Left renal cortex interstitium (tissue), 4 donors: ENCODE measurements at places on chromosomes 11 and 22.

- no peak for DNase-seq
These were observed 3.2 kb downstream of the TTLL12 start for GRCh38 chr22:43183496-43184277.

GRCh38 chr11:101059331-101059730 is 70.3 kb downstream of the PGR start:
- DNase-seq, result no peak

GRCh38 chr11:78019808-78020207 is 3.3 kb downstream of the KCTD14 start:
- DNase-seq, result no peak

- DNase-seq, result no peak
These were observed 4.0 kb downstream of the RCN1 start for GRCh38 chr11:32094923-32095322.

- no peak for DNase-seq
These were observed 8.4 kb downstream of the SELENOO start for GRCh38 chr22:50208939-50209892.

DNA sequence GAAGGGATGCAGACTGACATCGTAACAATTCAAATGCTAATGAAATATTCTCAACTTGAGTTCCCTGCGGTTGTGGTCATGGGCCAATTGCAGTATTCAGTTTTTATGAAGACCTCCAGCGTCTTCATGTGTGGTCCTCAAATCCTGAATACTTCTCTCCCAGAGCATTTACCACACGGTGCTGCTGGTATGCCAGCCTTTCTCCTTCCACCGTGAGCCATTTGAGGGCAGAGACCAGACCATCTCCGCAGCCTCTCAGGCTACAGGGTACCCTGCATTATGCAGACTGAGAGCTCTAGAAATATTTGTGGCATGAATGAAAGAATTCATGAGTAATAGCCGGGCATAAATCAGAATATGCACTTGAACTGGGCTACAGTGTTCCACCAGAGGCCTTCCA is 289.7 kb downstream of the ST3GAL4 start:
- DNase-seq, result no peak

- DNase-seq, result peak; percentile 27
These were observed 2093.5 kb downstream of the LRRC4C start for GRCh38 chr11:39365809-39366436.

DNA sequence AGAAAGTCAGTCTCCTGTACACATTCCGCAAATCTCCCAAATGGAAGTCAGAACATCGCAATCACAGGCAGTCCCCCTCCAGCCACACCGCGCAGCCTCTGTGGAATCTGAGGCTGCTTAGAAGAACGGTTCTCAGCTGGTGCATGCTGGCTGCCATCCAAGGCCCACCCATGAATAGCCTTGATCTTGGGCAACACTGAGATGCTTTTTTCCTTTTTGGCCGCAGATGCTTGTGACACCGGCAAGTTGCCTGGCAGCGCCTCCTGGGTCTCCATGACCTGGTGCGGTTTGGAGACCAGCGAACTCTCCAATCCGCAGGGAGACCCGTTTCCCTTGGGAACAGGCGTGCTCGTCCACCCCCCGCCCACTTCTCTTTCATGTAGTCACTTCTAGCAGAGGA is 26.3 kb upstream of the PHF21B start:
- no peak for DNase-seq

DNA sequence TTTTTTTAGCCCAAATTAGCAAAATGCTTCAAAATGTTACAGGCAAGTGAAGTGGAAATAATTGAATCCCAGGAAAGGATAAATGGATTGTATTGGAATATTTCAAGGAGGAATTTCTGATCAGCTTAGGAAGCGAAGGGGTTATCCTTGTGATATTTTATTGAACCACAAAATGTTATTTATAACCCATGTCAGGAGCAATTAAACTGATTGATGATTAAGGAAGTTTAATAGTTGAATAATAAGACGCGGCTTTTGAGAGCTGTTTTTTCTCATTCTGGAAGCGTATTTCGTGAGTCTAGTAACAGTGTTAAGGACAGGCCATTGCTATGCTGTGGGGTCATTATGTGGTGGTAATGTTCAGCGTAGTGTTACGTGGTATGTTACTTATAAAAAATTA is 192.3 kb downstream of the TBC1D22A start:
- no peak for DNase-seq

DNA sequence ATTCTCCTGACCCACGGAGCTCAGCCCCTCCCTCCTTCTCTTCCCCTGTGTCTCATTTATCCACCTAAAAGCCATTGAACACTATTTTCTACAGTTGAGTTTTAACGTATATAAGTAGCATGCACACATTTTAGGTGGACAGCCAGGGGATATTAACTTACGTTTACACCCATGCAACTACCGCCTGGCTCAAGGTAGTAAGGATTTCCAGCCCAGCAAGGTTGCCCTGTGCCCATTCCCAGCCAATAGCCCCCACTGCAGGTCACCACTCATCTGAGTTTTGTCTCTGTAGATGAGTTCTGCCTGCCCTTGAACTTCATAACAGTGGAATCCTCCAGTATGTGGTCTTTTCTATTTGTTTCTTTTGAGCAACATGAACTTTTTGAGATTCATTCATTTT is 65.4 kb downstream of the SMIM38 start:
- DNase-seq, result no peak

DNA sequence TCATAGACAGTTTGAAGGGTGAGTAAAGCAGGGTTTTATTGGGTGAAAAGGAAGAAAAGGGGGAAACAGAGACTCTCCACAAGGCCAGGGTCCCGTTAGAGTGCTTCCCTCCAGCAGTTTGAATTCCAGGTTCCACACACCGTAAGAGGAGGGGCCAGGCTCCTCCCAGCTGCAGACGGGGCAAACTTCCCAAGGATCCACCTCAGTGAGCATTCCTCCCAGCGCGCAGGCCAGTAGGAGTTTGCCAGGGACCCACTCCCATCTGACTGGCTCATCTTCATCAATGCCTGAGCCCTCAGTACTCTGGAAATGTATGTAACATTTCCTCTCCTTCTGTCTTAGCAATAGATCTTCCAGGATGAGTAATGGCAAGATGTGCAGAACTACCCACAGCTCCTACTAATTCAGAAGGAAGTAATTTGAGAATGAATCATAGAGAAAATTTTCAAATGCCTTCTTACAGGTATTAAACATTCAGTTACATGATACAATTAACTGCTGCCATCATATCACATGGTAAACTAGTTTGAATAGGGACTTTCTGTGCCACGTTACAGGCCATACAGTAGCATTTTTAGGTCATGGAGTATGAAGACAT is 34.0 kb upstream of the TRPC6 start:
- DNase-seq, result peak; percentile 8

GRCh38 chr22:43256976-43257545 is 70.1 kb upstream of the TTLL12 start:
- DNase-seq, result no peak

DNA sequence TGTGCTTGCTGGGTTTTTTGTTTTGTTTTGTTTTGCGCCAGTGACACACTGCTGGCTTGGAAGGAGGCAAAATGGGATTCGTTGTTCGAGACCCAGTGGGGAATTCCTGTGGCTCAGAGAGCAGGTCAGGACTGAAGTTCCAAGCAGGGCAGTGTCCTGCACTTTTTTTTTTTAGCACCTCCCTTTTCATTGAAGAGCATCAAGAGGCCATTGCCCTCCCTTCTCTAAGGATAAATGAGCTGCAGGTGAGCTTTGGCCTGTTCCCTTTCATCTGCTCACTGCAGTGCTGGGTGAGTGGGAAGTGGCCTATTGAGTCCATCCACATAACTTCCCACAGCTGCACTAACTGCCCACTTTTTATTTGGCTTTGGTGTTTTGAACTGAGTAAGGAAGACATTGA is 87.8 kb downstream of the ARHGAP42 start:
- no peak for DNase-seq

DNA sequence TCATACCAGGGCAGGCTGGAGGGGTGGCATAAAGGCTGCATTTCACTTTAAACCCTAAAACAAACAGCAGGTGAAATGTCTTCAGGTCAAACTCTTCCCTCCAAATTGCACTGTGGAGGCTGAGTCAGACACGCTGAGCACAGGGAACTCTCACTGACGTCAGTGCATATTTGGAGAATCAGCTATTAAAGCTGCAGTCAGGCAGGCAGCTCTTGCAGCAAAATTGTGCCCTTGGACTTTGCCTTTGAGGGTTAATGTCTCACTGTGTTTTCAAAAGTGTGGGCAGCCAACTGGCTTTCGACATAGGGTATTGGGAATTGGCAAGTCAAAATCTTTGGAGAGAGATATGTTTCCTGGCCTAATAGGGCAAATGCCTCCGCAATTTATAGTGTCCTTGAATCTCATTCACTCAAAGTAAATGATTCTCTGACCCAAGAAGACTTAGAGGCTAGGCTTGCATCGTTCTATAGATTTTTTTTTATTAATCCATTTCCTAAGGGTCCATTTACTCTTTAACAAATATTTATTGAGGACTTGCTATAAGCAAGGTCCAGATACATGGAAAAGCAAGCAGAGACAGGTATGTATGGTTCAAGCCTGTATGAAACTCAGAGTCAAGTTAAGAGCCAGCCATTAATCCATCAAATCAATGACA is 27.7 kb upstream of the SMCO4 start:
- DNase-seq, result no peak

DNA sequence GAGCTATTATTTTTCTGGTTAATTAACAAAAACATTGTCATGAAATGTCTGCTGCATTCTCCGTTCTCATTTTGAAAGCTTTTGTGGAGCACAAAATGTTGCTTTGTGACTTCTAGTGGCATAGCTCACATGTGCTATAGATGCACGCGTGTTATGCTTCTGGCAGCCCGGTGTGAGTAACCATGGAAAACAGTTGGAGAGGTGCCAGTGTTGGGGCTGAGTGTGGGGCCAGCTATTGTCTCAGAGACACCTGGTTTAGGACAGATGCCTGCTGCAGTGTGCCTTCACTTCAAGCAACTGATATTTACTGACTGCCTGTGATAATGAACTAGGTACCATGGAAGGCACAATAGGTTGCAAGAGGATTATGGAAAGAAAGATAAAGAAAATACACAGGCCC is 760.6 kb downstream of the NTM start:
- DNase-seq, result no peak

GRCh38 chr22:29484642-29485041 is 4.6 kb downstream of the NEFH start:
- no peak for DNase-seq

DNA sequence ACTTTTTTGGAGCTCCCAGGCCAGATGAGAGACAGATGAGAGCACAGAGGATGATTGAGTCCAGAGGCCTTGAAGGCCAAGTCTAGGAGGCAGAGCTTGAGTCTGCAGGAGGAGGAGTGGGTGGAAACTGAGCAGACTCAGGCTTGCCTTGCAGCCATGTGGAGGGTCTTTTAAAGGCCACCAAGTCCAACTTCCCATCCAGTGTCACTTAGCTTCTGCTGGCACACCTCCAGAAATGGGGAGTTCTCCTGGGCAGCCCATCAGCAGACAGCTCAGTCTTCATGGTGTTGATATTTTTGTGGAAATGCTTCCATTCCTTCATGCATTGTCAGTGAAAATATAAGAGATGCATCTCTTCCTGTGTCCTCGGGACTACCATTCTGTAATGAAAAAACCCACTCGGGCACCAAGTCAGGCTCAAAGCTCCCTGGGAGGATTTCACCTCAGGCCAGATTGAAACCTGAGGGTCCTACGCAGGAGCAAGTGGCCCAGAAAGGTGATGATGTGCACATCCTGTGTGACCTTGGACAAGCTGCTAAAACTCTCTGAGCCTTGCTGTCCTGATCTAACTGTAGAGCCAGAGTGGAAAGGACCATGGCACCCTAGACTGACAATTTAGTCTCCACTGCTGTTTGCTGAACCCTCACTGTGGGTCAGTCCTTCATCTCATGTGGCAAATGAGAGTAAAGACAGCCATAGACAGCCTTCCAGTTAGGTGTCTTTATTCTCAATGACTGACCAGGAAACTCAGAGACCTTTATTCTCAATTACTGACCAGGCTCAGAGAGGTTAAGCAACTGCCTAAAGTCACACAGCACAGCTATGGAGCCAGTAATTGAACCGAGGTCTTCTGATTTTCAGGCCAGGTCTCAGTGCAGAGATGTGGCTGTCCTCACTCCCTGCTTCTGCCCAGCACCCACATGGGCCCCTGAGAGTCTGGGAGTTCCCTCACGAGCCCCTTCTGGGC is 2.9 kb upstream of the LRRC32 start:
- no peak for DNase-seq

DNA sequence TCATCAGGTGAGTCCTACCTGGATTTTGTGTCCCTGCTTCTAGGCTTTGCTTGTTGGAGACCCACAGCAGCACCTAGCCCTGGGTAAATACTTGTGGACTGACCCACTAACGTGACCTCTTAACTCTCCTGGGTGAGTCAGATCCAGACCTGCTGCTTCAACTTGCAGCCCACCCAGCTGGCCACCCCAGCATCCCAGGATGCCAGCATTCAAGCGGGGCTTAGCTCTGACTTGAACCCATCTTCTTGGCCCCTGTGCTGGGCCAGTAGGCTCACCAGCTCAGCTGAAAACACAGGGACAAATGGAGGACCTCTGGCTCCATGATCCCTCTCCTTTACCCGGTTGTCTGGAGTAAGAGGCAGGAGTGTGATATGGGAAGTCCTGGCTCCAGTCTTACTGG is 33.5 kb downstream of the PARVG start:
- DNase-seq, result no peak

DNA sequence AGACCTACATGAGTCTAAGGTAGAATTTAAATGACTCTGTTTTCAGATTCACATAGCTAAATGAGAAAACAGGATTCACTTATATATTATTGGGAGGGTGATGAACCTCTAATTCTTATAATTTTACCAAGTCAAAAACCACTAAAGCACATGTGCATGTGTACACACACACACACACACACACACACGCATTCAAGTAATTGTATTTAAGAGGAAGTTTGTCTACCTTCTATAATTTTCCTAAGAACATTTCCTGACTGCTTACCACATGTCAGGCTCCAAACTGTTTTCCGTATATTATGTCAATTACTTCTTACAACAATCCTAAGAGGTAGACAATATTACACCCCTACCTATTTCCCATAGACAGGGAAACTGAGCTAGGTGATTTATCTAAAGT is 6.7 kb downstream of the RNF141 start:
- DNase-seq, result no peak

- no peak for DNase-seq
These were observed 160.9 kb downstream of the IGLL1 start for GRCh38 chr22:23419171-23419570.

- DNase-seq, result no peak
These were observed 5.6 kb upstream of the CARNS1 start for GRCh38 chr11:67409781-67410368.

DNA sequence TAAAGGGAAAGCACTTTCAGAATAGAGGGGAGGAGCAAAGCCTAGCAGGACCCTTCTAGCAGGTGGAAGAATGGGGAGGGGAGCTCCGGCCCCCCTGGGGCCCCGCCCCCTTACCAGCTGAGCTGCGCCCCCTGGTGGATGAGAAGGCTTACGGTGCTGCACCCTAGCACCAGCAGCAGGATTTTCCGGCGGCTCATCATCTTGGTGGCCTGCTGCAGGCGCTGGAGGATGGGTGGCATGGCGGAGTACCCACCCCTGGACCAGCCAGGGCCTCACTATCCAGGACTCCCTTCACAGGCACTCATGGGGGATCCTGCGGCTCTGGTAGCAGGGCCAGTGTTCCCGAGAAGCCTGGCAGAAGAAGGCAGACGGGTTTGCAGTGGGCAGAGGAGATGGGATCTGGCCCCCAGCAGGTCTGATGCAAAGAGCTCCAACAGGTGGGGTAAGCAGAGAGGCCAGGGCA is 3.8 kb downstream of the GAL3ST3 start:
- DNase-seq, result no peak
